Stimulated activated CD8-positive, alpha-beta memory T cell treated with anti-CD3 and anti-CD28 coated beads, Interleukin-4, amount 100 ng/mL, for 4 hours (primary cell): ENCODE measurements at places on chromosomes 6 and 20.

DNA sequence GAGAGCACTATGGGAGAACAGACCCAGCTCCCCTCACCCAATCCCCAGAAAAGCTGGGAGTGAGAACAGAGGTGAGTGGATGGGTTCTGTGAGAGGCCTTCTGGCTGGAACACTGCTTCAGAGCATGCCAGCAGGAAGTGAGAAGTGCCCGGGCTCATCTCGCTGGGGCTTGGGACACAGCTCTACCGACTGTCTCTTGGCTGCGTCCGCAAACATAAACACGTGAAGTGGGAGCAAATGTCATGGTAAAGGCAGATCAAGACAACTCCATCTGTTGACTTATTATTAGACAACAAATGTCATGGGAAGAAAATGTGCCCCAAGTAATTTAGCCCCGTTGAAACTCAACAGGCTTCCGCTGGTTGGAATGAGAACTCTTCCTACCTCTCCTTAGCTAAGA is 25.9 kb downstream of the GNAS-AS1 start:
- DNase-seq = no peak

- no peak for DNase-seq
Observed at GRCh38 chr6:159654483-159655098, 38.5 kb downstream of the SOD2 start.

DNA sequence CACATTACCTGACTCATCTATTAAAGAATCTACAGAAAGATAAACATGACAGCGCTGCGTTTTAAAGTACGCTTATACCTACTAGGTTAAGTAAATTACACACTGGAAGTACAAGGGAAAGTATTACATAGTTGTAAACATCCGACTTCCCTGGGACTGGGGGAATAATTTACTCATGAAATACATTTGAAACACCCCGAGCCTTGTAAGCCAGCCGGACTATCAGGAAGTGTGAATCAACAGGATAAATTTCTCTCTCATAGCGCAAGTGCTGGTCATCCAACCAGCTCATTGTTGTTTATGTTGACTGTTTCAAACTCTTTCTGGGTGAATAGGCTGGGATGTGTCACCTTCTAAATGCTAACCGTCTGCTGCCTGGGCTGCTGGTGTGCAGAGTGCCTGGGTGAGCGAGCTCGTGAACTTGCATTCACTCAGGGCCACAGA is 4.9 kb downstream of the BMP6 start:
- no peak for DNase-seq

- DNase-seq = no peak
Observed at GRCh38 chr6:10834823-10835222, 3.5 kb downstream of the MAK start.

- DNase-seq = no peak
Observed at GRCh38 chr6:118889163-118889562, 4.8 kb upstream of the ASF1A start.

- DNase-seq = no peak
Observed at GRCh38 chr20:21104921-21105320, 1.2 kb downstream of the LINC00237 start.

DNA sequence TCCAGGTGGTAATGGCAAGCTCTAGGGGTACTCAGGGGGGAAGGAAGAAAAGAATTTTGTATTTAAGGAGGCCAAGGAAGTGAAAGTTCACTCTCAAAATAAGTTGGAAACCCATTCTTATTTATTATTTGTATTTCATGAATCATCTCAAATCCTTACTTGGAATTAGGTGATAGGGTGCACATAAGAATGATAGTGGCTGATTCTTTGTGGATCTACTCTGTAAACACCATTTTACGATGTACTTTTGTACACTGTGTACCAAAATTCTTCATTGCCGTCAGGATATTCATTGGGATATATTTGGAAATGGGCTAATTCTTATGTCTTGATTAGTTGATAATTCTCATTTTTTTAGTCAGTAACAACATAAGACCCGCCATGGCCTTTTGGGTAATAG is 179.5 kb upstream of the LAMP5 start:
- no peak for DNase-seq

- no peak for DNase-seq
Observed at GRCh38 chr6:164337925-164338397, 923.4 kb downstream of the QKI start.

- DNase-seq = no peak
Observed at GRCh38 chr6:79874531-79875134, 72.7 kb downstream of the ELOVL4 start.

- no peak for DNase-seq
Observed at GRCh38 chr6:107821591-107821990, 2.5 kb downstream of the SCML4 start.

DNA sequence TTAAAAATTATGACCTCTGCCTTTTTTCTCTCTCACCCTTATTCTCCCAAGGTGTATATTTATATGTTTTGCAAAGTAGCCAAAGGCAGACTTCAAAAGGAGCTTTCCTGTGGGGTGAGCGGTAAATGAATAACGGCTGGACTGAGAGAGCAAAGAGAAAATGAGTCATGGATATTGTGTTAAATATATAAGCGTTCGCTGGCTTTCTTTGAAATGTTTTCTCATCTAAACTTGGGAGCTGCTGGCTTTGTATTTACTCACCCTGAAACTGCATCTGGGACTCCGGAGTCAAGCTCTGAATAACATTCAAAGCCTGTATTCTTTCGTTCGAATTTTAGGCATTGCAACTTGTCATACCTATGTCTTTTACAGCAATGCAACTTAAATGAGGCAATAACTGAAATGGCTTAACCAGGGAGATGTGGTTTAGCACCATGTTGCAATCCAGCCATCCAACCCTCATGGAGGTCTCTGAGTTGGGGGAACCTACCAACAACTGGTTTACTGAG is 32.0 kb downstream of the ATXN1 start:
- DNase-seq = no peak

DNA sequence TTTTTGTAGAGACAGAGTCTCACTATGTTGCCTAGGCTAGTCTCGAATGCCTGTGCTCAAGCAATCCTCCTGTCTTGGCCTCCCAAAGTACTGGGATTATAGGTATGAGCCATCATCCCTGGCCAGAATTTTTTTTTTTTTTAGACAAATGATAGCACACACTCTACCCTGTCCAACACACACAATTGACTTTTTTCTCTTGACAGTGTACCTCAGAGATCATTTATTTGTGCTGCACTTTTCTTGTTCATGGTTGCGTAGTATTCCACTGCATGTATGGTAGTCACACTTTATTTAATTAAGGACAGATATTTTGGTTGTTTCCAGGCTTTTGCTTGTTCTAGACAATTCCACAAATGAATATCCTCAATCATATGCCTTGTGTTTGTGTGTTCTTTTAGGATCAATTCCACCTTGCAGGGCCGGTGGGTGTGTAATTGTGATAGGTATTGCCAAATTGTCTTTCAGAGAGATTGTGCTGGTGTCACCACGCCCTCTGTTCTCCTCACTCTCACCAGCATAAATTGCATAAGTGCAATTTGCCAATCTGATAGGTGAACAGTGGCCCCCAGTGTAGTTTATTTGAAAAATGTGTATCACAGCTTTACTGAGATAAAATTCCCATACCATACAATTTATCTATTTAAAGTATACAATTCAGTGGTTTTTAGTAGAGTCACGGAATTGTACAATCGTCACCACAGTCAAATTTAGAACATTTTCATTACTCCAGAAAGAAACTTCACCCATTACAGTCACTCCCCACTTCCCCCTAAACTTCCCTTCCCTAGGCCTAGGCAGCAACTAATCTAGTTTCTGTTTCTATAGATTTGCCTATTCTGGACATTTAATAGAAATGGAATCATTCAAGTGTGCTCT is 20.1 kb downstream of the SRC start:
- DNase-seq = no peak

DNA sequence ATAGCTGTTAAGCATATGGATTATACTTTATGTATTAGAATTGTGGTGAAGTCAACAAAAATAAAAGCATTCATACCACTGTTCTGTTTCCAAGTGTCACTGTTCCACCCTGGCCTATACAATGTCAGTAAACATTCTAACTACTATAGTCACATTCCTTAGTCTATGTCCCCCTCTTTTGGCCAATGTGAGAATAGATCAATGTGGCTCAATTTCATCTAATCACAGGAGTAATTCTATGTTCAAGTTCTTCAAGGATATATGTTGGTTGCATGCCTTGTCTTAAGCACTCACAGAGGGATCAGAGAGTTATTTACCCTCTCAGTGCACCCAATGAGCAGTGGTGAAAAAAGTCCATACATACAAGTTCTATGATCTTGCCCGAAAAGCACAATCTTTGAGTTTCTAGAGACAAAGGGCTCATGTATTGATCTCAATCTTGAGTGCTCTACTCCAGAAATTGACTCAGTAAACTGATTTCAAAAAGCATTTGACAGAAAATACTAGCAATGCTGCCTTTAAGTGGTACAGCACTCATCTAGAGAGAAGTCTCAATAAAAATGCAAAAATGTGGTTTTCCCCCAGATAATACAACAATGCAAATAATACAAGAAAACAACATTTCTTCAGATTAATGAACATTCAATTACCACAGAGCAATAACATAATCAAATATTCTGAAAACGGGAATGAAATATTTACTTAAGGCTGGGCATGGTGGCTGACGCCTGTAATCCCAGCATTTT is 16.5 kb downstream of the SMLR1 start:
- DNase-seq = no peak

DNA sequence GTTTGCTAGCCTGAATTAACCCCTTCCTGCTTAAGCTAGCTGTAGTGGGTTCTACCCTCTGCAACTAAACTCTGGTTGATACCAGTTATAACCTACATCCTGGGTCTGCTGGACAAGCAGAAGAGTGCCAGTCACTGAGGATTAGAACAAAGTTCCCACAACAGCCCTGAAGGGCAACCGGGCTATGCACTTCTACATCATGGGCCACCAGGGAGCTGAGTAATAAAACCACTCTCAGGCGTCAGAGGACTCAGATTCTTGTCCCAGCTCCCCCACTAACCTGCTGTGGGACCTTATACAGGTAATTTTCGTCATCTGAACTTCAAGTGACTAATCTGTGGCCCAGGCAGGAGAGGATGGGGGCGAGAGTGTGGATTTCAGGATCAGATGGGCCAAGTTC is 56.8 kb downstream of the EYA2 start:
- no peak for DNase-seq

DNA sequence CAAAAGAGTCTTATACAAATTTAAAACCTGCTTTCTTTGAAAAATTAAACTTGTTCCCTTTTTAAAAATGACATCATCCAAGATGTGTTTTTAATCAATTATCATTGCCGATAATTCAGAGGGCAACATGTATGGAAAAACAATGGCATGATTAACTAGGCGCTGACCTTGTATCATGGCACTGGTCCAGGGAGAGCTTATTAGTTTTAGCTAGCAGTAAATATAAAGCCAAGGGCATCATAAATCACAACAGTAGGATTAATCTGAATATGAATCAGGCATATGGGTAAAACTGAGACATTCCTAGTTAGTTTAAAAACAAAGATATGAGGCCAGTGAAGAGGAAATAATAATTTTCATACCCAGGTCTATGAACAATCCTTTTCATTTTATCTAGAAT is 374.0 kb downstream of the HDGFL1 start:
- DNase-seq = no peak

- no peak for DNase-seq
Observed at GRCh38 chr20:19903168-19903811, 113.9 kb upstream of the NAA20 start.

GRCh38 chr6:145075425-145075824 is 659.9 kb downstream of the EPM2A start:
- DNase-seq = no peak

- no peak for DNase-seq
Observed at GRCh38 chr6:167580619-167580911, 246.1 kb upstream of the AFDN start.

GRCh38 chr20:25321262-25321831 is 69.3 kb downstream of the ABHD12 start:
- no peak for DNase-seq

GRCh38 chr20:1001911-1002681 is at the start of gene RSPO4:
Gene RSPO4, minus strand, starts transcription at chr20:1002311. Its CDS starts 147 bp downstream, at chr20:1002164.
- DNase-seq = no peak

- DNase-seq = no peak
Observed at GRCh38 chr6:32439602-32440214, at the start of gene HLA-DRA. Gene HLA-DRA, plus strand, starts transcription at chr6:32439887. Its CDS starts 64 bp downstream, at chr6:32439951.

GRCh38 chr20:33600981-33601380 is 61.1 kb upstream of the C20orf144 start:
- DNase-seq = no peak

DNA sequence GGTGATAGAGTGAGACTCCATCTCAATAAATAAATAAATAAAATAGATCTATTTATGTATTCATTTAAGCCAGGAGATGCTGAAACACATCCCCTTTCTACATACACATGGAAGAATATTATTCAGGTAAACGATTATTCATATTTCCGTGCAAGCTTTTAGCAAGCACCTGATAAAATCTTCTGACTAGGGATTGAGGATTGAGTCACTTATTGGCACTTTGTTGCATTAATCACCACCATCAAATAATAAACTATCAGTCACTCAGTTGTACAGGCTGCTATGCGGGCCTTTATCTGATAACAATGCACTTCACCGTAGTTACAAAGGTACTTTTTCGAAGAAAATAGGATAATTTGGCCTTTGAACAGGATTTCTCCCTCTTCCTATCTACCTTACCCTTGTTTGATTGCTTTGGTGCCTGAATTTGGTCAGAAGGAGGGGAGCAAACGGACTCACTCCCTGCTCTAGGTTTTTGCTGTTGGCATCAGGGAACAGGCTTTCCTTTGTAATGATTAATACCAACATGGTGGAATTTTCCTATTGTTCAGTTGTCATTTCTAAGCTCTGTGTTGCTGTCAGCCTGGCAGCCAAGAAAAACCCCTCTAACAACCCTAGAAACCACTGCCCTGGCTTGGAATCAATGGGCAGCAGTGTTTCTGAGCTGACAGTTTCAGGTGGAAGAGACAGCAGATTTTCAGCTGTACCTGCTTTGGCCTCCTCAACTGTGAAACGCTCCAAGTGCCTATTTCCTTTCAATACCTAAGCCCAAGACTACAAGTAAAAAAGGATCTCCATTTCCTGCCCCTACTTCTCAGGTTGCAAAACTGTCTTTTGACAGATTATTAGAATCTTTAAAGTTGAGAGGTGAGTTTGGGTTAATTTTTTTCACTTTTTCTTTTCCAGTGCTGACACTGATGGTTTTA is 63.0 kb downstream of the MYB start:
- no peak for DNase-seq

DNA sequence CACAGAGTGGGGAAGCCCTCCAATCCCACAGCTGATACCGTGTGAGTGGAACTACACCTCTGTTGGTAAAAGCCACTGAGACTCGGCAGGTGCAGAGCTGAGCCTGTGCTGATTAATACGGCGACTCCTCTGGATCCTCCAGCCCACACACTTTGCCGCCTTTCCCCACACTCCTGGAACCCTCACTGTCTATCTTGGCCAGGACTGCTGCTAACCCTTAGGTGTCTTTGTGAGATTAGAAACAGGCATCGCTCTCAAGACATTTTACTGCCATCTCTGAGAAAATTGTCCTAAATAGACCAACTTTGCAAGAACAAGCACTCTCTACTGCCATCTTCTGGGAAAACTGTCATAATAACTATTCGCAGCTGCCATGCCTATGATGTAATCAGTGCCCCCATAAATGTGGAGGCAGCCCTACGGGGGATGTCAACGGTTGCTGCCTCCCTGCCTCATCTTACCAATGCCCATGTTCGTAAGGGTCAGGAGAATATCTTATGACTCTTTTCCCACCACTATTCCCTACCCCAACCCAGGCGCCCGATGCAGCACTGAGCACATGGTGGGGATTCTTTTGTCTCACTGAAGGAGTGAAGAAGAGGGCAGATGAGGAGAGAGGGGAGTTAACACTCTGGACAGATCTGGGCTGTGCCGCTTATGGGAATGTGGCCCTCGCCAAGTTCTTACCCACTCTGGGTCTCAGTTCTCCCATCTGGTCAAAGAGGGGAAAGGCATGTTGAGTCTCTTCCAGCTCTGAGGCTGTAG is 26.1 kb upstream of the KCNB1 start:
- no peak for DNase-seq

- DNase-seq = no peak
Observed at GRCh38 chr6:127857051-127857637, 43.7 kb downstream of the THEMIS start.
